ENCODE measurements at places on chromosomes 7 and 10. TPM values are rescaled to one million over a fixed set of nuclear protein-coding genes. Genes with fewer than 3 reads are reported as not detected.

Gene MSMB
- 11.0 TPM for polyA plus RNA-seq

Gene ANKRD1
- 49.5 TPM for polyA plus RNA-seq

DNA sequence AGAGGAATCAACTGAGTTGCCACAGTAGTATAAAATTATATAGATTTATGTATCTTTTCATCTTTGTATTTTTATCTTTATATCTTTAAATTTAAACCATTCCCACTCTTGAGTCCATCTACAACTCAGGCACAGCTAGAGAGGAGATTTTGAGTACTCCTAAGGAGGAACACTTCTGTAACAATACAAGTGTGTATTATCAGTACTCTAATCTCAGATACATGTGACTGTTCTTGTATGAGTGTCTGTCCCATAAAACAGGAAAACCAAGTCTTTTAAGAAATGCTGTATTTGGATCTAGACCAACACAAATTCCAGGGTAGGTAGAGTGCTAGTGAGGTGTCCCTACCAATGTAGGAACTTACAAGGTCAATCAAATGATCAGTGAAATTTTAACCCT lies 1428.0 kb upstream of the LRRTM3 start:
- no peak for DNase-seq

- no peak for DNase-seq
Observed at GRCh38 chr10:8453587-8453986, 399.1 kb downstream of the GATA3 start.

GRCh38 chr10:76868098-76868977 lies 769.3 kb downstream of the KCNMA1 start:
- DNase-seq, result no peak

DNA sequence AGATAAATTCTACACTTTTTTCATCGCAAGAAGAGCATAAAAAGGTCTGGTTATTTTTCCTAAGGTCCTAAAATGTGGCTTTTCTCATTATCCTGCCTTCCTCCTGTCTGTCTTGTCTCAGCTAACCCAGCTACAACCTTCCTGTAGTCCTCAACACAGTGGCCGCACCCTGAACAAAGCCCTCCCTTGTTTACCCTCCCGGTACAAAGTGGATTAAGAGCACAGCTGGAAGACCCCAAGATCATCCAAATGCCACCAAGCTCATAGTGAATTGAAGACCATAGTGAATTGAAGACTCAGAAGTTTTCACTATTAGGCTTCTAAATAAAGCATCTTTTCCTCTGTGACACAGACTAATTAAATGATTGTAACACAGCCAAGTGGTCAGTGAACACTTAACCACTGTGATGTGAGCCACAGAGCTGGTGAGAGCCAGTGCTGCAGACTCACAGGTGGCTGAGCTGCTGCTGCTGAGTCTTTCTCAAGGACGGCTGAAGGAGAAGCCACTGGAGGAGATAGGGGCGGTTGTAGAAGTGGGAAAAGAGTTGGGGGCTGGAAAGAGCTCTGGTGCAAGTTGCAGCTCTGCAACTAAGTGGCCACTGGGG lies 123.6 kb downstream of the ATXN7L1 start:
- no peak for DNase-seq

GRCh38 chr7:45593121-45593541 lies 19.0 kb downstream of the ADCY1 start:
- DNase-seq, result no peak

Data from hepatocyte (in vitro differentiated cells).